ENCODE measurements at places on chromosomes 13 and 19.

DNA sequence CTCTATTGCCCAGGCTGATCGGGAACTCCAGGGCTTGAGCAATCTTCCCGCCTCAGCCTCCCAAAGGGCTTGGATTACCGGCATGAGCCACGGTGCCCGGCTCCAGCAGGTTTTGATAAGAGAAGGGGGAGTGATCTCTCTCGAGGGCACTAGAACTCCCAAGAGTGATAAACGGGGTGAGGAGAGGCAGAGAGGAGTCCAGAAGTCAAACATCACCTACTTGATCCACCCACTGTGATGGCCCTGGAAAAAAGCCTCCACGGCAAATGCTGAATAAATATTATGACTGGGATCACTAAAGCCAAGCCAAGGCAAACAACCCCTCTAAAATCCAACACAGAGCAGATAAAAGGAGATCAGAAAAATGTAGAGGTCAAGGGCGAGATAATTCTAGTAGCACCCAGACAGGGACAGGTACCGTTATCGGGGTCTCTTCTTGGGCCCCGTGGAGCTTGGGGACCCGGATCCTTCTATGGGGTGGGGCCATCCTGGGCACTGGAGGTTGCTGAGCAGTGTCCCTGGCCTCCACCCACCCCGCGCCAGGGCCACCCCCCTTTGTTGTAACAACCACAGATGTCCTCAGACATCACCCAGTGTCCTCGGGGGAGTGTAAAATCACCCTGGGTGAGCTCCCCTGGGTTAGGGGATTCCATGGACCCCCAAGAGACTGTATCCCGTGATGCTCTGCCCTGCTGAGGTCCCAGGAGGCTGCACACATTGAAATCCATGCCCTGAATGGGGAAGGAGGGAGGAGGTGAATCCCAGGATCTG, 3.7 kb upstream of the CREB3L3 start:
- DNase-seq, result peak; percentile 32

GRCh38 chr19:35076657-35077056, 35.1 kb downstream of the HPN start:
- DNase-seq, result no peak

DNA sequence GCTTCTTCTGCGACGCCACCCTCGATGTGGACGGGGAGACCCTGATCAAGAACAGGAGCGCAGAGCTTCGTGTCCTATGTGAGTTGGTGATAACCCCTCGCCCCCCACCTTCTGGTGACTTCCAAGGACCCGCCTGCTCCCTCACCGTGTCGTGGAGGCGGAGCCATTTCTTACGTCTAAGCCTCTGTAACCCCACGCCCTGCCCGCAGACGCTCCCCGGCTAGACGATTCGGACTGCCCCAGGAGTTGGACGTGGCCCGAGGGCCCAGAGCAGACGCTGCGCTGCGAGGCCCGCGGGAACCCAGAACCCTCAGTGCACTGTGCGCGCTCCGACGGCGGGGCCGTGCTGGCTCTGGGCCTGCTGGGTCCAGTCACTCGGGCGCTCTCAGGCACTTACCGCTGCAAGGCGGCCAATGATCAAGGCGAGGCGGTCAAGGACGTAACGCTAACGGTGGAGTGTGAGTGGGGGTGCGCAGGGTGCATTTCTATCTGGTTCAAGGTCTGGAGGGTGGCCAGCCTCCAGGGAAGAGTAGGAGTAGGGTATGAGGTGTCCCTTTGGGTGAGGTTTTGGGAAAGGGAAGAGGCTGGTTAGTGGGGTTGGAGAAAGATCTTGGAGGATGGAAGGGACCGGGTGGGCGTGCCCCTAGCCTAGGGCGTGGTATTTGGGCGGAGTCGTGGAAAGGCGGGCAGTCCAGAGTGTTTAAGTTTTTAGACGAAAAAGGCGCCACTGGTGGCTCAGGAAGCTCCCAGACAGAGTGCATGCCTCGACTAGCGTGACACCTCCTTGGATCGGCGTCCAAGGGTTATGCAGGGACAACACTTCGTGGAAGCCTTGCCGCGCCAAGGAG, 3.3 kb downstream of the ICAM5 start:
- no peak for DNase-seq

DNA sequence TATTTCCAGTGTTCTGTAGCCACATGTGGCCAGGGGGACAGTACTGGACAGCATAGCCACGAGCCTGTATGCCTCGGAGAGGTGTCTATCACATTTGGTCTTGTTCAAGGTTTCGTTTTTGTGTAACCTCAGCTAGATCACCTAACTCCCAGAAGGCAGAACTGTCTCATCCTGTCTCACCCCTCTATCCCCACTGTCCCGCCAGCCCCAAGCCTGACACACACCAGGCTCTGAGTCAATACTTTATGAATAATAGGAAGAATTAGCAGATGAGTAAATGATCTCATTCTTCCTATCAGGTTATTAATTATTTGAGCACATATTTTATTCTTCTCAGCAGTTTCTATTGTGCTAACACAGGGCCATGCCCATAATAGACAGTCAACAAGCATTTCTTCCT, 132.2 kb downstream of the NUFIP1 start:
- DNase-seq, result no peak

GRCh38 chr19:48102870-48103751, 7.5 kb downstream of the PLA2G4C start:
- peak; percentile 60 for DNase-seq

- DNase-seq, result peak; percentile 13
Observed at GRCh38 chr13:79662882-79663281, 181.9 kb downstream of the NDFIP2 start.

GRCh38 chr19:40474737-40475136, 7.9 kb downstream of the SPTBN4 start:
- DNase-seq, result no peak

DNA sequence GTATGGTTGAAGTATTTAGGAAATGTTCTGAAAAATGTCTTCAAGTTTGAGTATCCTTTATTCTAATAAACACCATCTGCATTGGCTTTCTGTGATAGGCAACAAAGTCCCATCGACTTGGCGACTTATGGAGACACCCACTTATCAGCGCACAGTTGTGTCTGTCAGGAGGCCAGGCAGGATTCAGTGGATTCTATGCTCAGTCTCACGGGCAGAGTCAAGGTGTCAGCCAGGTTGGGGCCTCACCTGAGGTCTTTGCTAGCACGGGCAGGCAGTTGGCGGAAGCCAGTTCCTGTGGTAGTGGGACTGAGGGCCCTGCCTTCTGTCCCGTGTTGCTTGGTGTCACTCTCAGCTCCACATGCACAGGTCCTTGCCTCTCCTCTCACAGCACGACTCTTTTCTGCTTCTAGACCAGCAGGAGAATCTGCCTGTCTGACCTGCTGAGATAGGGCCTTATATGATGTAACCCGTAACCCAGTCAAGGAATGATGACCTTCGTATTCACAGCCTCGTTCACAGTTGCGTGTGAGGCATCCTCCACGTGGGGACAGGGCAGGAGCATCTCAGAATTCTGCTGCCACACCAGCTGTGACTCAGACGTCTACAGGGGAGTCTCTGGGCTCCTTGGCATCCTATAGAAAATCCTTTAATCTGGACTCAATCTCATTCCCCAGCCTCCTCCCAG, 10.0 kb downstream of the CUL4A start:
- peak; percentile 53 for DNase-seq

DNA sequence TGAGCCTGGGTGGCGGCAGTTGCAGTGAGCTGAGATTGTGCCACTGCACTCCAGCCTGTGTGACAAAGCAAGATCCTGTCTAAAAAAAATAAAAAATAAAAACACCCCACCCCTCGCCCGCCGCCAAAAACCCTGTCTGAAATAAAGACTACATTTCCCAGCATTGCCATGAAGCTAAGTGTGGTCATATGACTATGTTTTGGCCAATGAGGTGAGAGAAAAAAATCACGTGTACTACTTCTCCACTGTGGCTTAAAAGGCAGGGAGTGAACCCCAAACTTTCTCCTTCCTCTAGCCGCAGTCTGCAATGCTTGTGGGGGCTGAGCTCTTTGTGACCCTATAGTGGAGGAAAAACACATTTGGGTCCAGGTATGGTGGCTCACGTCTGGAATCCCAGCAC, 54.9 kb downstream of the COLGALT1 start:
- DNase-seq, result peak; percentile 17

GRCh38 chr13:32028711-32029110, 2.9 kb upstream of the FRY start:
- no peak for DNase-seq

DNA sequence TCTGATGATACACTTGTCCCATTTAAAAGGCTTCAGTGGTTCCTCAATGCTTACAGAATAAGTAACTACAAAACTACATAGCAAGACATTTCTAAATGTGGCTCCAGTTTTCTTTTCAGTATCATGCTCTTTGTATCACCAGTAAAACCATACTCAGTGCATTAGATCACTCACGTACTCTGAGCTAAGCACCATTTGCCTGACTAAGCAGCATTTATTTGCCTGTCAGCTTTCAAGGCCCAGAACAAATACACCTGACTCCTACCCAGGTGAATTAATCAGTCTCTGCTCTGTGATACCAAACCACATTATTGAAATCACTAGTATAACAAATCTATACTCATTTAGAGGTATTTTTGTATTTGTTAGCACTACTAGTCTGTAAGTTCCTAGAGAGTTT, 47.4 kb upstream of the PCDH20 start:
- no peak for DNase-seq

- no peak for DNase-seq
Observed at GRCh38 chr19:45172611-45173208, 5.3 kb downstream of the TRAPPC6A start.

DNA sequence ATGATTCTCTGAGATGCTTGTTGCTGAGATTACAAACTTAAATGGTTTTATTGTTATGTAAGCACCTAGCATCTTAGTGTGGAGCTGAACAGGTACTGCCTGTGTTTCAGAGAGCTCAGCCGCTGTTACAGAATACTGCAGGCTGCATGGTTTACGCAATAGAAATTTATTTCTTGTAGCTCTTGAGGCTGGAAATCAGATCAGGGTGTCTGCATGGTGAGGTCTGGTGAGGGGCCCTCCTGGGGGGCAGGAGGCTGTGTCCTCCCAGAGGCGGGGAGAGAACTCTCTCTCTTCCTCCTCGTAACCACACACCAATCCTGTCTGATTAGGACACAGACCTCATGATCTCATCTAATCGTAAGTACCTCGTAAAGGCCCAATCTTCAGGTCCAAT, 13.1 kb downstream of the ATP11A start:
- DNase-seq, result no peak

DNA sequence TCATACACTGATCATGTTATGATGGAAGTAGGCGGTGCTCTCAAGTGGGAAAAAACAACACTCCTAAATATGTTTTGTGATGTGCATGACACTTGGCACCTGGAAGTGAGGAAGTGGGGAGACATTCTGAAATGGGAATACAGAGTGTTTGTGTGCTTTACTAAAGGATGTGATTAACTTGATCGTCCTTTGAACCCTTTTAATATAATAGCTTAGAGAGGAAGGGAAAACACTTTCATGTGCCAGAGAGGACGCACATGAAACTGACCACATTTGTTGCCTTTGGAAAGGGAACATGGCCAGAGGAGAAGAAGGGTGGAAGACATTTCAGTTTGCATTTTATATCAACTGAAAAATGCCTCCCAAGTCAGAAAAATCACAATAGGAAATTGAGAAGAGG, 31.4 kb downstream of the SMAD9 start:
- DNase-seq, result no peak

DNA sequence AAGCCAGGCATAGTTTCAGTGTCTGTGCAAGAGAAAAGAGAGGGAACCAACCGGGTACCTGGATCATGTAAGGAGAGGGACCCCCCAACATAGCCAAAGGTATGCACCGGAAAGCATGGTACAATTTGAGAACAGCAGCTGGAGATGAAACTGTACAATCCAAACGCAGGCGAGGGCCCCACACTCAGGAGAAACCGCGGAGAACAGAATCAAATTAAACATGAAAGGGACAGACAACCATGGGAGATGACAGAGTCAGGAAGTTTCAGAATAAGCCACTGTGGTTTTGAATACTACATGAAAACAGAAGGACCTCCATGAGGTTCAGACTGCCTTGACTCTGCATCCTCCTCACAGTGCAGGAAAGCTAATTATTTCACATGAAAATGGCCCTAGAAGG, 62.9 kb upstream of the SPATA13 start:
- DNase-seq, result no peak

DNA sequence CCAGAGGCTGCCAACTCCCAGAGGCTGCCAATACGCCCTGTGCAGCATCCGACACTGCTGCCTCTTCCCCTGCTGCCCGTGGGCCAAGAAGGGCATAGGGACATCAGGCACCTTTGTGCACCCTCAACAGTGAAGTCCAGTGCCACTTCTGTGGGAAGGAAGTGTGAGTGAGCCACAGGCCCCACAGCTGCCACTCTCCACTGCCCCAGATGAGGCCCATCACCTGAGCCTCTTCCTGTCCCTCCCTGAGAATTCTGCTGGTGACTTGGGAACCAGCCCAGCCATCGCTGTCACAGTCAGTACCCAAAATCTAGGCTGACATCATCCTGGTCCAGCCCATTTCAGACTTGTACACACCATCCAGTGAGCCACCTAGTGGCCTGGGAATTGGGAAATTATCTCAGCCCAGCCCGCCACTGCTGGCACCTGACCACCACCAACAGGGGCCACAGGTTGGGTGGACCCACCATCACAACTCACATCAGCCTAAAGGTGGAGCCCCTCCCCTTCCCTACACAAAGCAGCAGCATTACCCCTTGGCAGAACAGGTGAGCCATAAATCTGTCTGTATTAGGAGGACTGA, 733.9 kb upstream of the KLHL1 start:
- no peak for DNase-seq

DNA sequence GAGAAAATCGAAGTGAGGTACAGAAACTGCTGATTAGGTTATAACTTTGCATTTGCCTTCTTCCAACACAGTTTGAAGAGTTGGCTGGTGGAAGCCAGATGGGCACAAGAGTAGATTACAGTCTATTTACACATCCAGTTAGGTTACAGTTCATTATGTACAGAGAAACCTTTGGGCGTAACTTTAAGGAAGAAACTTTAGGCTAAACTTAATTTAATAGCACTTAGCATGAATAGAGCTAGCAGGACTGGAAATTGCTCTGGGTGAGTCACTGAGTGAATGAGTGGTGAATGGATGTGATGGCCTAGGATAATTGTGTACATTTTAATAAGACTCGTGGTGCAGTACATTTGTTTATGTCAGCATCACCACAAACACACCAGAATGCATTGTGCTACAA, 62.9 kb upstream of the KLHL1 start:
- DNase-seq, result no peak

- DNase-seq, result peak; percentile 33
Observed at GRCh38 chr19:45876411-45877197, 9.3 kb downstream of the IRF2BP1 start.

- DNase-seq, result no peak
Observed at GRCh38 chr19:56423276-56423984, 19.3 kb downstream of the ZNF583 start.

DNA sequence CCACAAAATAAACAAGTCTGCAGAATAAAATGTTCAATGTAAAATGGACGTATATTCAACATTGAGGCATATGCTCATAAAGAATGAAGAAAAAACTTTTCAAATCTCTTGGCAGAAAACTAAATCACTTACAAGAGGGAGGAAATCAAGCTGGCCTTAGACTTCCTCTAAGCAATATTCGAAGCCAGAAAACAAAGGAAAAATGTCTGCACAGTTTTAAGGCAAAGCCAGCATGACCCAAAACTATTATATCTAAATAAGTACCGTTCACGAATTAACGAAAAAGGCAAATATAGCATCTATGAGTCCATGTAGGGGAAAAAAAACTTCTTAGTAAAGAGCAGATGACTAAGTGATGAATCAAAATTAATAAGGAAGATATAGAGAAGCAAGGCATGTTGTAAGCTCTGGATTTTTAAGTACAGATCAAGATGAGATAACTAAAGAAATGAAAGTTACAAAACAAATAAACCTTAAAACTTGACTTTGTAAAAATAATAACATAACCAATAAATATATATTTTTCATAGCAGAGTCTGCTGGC, 101.3 kb downstream of the KCNRG start:
- peak; percentile 51 for DNase-seq

- no peak for DNase-seq
Observed at GRCh38 chr13:41554626-41555386, 97.5 kb downstream of the RGCC start.

All from cardiac fibroblast (primary cell).